ENCODE measurements at places on chromosomes 4 and X.

- DNase-seq: no peak
These were observed 205.4 kb downstream of the SHROOM3 start for GRCh38 chr4:76640353-76640910.

DNA sequence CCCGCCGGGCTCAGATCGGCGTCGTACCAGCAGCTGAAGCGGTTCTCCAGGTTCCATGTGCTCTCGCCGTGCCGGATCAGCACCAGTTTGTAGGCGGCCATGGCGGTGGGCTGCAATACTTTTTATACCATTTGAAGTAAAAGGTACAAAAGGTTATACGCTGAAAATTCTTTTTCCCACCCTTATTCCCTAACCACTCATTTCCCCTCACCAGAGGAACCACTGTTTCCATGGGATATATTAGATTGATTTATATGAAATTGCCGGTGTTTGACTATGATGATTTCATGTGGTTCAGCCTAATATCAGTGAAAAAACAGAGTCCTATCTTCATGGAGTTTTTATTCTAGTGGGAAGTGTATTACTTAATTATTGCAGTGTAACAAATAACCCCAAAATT lies at the start of gene PGAM4:
TSS of gene PGAM4 (minus strand) at position 101 of the 400 bp plus-strand sequence. CDS start at position 101, 0 bp downstream.
- no peak for DNase-seq

- DNase-seq: no peak
These were observed 45.8 kb downstream of the TACR3 start for GRCh38 chr4:103673983-103674382.

- peak; percentile 74 for DNase-seq
These were observed 111.9 kb upstream of the TMEM164 start for GRCh38 chrX:109890910-109891502.

DNA sequence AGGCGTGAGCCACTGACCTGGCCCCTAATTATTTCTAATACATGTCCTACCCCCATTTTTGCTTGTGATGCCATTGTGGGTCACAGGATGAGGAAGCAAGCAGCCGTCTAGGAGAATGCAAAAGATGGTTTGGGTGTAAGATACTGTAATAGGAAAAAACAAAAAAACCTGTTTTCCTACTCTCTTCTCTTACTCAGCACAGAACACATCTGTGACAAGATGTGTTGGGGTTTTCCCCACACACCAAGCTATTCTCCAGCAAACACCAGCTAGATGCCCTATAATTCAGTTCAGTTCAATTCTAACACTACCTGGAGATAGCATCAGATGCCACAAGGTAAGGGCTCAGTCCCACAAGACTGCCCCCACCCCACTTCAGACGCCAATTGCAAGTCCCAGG lies 15.3 kb upstream of the HPRT1 start:
- DNase-seq: no peak

DNA sequence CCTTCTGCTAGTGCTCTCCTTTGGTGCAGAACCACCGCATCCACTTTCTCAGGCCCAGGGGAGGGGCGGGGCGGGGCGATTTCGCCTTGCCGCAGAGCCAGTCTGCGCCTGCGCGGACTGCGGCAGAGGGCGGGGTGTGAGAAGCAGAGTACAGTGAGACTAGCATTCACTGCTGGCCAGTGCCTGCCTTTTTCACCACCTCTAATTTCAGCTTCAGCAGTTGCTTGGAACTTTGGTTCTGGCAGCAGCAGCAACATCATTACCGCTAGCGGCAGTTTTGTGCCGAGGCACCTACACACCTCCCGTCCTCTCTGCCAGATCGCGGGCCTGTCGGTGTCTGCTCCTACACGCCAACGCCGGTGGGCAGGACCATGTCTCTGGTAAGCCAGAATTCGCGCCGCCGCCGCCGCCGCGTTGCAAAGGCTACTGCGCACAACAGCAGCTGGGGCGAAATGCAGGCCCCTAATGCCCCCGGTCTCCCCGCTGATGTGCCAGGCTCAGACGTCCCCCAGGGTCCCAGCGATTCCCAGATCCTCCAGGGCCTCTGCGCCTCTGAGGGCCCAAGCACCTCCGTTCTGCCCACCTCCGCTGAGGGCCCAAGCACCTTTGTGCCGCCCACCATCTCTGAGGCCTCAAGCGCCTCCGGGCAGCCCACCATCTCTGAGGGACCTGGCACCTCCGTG lies at the start of gene MAGEE1:
TSS of gene MAGEE1 (plus strand) at position 151 of the 683 bp plus-strand sequence. CDS start at position 372, 221 bp downstream.
- DNase-seq: no peak

GRCh38 chr4:184849185-184849584 lies 23.4 kb upstream of the ACSL1 start:
- DNase-seq: no peak

DNA sequence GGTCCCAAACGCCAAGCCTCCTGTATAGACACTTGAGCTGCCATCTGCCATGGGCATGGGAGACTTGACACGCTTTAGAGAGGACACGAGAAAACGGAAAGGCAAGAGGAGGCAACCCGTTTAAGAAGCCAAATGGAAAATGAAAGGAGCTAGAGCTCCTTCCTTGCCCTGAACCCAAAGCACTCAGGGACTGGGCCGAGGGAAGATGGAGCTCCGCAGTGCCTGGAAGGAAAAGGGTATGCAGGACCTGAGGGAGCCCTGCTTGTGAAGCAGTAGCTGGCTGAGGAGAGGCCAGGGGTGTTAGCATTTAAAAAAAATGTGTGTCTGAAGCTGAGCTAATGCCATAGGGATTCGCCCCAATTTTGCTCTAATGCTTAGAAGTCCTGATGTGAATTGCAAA lies 15.1 kb downstream of the MCF2 start:
- no peak for DNase-seq

DNA sequence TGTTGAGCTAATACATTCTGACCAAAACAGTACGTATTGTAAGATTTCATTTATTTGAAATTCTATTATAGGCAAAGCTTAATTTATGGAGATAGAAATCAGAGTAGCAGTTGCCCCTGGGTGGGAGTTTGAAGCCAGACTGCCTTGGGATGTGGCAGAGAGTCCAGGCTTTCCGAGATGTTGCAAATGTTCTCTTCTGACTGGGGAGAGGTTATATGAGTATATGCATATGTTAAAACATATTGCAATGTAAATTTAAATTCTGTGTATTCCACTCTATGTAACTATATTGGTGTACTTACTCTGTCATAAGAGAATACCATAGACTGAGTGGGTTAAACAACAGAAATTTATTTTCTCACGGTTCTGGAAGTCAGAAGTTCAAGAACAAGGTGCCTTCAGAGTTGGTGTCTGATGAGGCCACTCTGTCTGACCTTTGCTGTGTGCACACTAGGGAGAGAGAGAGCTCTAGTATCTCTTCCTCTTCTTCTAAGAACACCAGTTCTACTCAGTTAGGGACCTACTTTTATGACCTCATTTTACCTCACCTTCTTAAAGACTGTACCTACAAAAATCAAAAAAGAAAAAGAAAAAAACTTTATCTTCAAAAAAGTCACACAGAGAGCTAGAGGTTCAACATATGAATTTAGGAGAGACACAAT lies 299.3 kb upstream of the HS3ST1 start:
- DNase-seq: no peak

DNA sequence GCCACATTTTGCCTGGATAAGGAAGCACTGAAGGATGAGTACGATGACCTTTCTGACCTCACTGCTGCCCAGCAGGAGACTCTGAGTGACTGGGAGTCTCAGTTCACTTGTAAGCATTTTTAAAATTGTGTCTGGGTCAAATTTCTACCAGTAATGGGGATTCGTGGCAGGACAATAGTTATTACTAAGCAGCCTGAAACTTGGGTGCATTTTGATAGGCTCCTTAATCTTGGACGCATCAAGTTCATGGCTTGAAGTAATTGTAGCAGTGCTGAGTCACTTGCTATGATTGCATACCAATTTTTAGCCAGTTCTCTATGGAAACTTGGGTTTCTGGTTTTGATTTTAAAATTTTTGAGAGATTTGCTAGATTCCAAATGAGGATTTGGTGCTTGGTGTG lies 4.3 kb downstream of the PGRMC1 start:
- no peak for DNase-seq

- DNase-seq: no peak
These were observed 263.7 kb downstream of the IL1RAPL1 start for GRCh38 chrX:28850955-28851354.

DNA sequence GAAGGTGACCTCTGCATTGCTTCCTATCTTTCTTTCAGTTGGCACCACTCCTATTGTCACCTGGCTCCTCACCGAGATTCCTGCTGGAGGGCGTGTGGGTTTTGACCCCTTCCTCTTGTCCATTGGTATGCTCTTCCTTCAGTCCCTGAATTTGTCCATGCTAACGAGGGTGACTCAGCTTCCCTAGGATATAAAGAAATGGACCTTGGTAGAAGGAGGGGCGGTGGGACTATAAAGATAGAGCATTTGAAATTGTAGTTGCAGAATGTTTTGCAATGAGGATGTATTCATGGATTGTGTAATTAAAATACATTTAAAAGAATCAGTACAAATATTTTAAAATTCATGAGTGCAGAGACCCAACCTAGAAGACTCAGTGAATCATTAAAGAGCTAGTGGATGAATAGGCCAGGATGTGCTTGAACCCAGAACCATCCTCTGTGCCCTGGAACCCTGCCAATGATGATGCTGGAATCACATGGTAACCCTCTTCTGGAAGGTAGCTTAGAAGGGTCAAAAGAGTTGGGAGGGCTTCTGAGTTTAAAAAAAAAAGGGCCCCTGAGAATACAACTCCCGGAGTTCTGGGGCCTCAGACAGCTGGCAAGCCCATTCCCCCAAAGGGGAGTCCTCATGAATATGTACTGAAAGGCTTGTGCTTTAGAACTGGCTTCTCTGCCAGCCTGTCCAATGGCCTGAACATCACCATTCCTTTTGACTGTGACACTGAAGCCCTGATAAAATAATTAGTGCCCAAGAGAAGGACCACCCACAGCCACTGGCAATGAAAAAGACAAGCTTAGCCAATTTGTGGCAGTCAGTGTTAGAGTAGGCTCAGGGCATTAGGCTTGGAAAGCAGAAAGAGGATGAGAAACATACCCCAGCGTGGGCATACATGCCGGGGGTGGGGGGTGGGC lies 8.0 kb downstream of the XPNPEP2 start:
- DNase-seq: no peak

DNA sequence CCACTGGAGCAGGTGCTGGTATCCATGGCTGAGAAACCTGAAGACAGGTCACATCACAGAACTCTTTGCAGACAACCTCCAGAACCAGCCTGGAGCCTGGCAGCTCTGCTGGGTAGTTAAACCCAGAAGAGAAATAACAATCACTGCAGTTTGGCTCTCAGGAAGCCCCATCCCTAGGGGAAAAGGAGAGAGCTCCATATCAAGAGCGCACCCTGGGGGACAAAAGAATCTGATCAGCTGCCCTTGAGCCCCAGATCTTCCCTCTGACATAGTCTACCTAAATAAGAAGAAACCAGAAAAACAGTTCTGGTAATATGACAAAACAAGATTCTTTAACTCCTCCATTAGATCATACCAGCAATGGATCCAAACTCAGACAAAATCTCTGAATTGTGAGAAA lies 823.2 kb upstream of the FRG1 start:
- DNase-seq: no peak

DNA sequence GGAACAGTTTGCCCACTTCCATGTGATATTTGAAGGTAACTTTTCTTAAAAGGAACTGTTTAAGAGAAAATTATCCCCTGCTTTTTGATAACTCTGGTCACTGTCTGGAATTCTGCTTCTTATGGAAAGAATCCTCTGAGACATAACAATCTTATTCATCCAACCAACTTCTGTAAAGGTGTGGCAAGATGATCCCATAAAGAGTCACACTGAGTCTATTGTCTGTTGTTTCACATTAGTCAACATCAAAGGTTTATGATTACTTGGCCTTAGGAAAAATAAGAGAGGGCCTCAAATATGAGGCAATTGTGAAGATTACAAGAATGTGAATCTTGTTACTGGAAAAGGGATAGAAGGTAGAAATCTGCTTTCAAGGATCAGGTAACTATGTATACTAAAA lies 88.0 kb upstream of the MAGEB18 start:
- DNase-seq: no peak

GRCh38 chr4:22986881-22987280 lies 294.1 kb downstream of the GBA3 start:
- no peak for DNase-seq
